ENCODE measurements at places on chromosomes 6 and 20. TPM values are rescaled to one million over a fixed set of nuclear protein-coding genes. Genes with fewer than 3 reads are reported as not detected.

GRCh38 chr6:92011681-92012245 is 1407.6 kb downstream of the EPHA7 start:
- DNase-seq: no peak

Gene EEF1E1
- total RNA-seq: 88.6 TPM

Gene DPPA5
- total RNA-seq: not detected

DNA sequence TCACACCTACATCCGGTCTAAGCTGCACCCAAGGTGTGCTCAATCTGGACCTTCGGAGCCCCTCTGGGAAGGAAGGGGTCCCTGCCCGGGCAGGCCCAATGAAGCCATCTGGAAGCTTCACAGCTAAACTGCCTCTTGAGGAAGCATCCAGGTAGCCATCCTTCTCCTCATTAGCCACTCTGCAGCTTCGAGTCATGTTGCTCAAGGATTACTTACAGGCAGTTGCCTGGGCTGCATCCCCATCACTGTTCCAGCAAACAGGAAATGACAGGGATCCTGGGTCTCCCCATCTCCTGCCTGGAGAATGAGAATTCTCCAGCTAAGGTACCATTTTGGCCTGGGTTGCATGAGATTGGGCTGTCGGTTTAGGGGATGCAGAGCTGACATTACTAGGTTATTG is 91.7 kb downstream of the ERMARD start:
- DNase-seq: no peak

Measured in activated T-cell treated with anti-CD3 and anti-CD28 coated beads, Interleukin-2, amount 50 U/mL, for 4 hours (primary cell).